CD8-positive, alpha-beta memory T cell (primary cell): ENCODE measurements at places on chromosomes 6 and 20. TPM values are rescaled to one million over a fixed set of nuclear protein-coding genes. Genes with fewer than 3 reads are reported as not detected.

Gene MAD2L1BP
- polyA plus RNA-seq = 16.0 TPM

Gene ENPP5
- 9.4 TPM for polyA plus RNA-seq

Gene RBM24
- 0.74 TPM for polyA plus RNA-seq

Gene PLAGL2
- 4.4 TPM for polyA plus RNA-seq

Gene CLVS2
- polyA plus RNA-seq = not detected

Gene SLC17A4
- polyA plus RNA-seq = not detected

Gene ADGB
- polyA plus RNA-seq = not detected

Gene COL21A1
- polyA plus RNA-seq = not detected

Gene ZSCAN9
- polyA plus RNA-seq = 4.7 TPM

Gene FOXA2
- not detected for polyA plus RNA-seq

Gene CD24
- not detected for polyA plus RNA-seq

Gene NHLRC1
- polyA plus RNA-seq = 0.81 TPM

Gene CST5
- not detected for polyA plus RNA-seq

Gene CGAS
- polyA plus RNA-seq = 13.2 TPM

Gene SEC23B
- 51.1 TPM for polyA plus RNA-seq

Gene RSPO3
- not detected for polyA plus RNA-seq

Gene MOXD1
- 0.25 TPM for polyA plus RNA-seq

Gene CCR6
- polyA plus RNA-seq = 47.3 TPM

Gene PCSK2
- not detected for polyA plus RNA-seq

Gene FERMT1
- not detected for polyA plus RNA-seq

Gene SALL4
- not detected for polyA plus RNA-seq

Gene SLC17A2
- not detected for polyA plus RNA-seq

Gene HMGCLL1
- not detected for polyA plus RNA-seq

Gene SLC4A11
- polyA plus RNA-seq = 0.46 TPM

Gene OGFR
- 64.2 TPM for polyA plus RNA-seq

Gene PERP
- 6.4 TPM for polyA plus RNA-seq

Gene GCNT2
- polyA plus RNA-seq = 1.4 TPM

Gene DEFB124
- polyA plus RNA-seq = not detected

Gene LGSN
- polyA plus RNA-seq = 0.12 TPM

Gene TEAD3
- 0.25 TPM for polyA plus RNA-seq

Gene PRKN
- 1.0 TPM for polyA plus RNA-seq

Gene GLP1R
- polyA plus RNA-seq = not detected

Gene ADGRF5
- polyA plus RNA-seq = not detected

Gene VSX1
- not detected for polyA plus RNA-seq

Gene ERVFRD-1
- polyA plus RNA-seq = 0.12 TPM

Gene PHACTR2
- polyA plus RNA-seq = 42.1 TPM

Gene NMBR
- not detected for polyA plus RNA-seq

Gene TRIM10
- polyA plus RNA-seq = not detected

Gene TOMM34
- 21.0 TPM for polyA plus RNA-seq

Gene SLC17A5
- polyA plus RNA-seq = 9.7 TPM

Gene TTI1
- 16.7 TPM for polyA plus RNA-seq

Gene RIMS1
- not detected for polyA plus RNA-seq
